ENCODE measurements at places on chromosomes 4 and X.

DNA sequence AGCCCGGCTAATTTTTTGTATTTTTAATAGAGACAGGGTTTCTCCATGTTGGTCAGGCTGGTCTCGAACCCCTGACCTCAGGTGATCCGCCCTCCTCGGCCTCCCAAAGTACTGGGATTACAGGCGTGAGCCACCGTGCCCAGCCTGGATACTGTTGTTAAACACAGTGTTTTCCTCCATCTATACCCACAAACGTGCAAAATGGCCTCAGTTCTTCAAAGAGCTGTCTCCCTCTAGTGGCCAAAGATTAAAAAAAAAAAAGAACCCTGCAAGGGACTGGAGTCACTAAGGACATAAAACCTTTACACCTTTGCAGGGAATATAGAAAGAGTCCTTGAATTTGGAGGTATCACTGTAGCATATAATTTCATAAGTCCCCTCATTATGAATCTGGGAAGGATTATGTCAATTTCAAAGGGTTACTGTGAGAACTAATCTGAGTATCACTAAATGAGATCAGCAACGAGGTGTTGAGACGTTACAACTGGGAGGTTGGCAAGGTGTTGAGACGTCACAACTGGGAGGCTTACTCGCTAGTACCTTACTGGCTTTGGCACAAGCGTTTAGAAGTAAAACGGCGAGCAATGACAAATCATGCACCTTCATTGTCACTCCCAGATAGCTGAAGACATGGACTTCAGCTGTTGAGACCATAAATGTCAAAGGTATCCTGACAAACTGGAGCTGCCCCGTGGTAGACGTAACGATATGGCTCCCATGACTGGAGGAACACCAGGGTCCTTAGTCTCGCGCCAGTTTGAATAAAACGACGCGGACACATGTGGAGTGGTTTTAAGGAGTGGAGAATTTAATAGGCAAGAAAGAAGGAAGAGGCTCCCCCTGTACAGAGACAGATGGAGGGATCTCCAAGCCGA, 33.4 kb upstream of the ENPP6 start:
- DNase-seq, result no peak

DNA sequence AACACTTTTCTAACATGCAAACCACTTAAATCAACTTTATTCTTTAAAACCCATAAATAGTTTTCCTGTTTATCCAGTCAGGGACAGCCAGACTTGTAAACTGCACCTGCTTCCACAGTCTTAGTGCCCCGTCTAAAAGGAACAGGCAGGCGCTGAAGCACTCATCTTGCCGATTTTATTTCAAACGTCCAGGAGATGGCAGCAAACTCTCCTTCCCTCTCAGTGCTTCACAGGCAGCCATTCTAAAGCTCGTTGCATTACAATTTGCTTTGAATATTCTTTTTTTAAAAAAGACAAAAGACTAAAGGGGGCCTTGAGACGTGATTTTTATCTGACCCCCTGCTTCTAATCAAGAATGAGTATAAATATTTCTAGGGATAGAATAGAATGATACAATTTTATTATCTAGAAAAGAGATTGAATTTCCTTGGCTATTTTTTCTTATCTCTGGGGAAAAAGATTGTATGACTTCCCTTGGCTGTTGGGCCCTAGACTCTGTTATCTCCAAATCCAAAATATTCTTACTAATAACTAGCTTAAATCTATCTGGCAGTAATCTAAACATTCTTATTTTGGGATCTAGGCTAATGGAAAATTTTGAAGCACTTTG, 93.6 kb upstream of the MYOZ2 start:
- DNase-seq, result no peak

DNA sequence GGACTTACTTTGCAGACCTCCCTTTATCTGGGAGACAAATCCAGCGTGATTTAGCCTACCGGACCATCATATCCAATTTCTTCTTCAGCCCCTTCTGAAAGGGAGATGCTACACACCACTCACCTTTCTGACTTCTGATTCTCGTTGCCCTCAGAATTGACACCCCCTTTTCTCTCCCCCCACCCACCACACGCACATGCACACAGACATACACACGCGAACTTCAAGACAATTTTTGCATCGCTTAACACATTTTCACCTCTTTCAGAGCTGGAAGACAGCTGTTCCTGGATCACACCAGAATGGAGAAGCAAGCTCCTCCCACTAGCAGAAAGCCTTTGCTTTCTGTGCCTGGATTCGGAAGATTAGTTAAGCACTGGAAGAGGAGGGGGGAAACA, 1.0 kb upstream of the SNCA start:
- DNase-seq, result no peak

- DNase-seq, result peak; percentile 2
Observed at GRCh38 chrX:41922431-41923151, 763 bp downstream of the CASK start.

- peak; percentile 50 for DNase-seq
Observed at GRCh38 chrX:34656842-34657725, at the start of gene TMEM47. TSS of gene TMEM47 (minus strand) at chrX:34657285. CDS start at chrX:34657029, 256 bp downstream.

GRCh38 chrX:107355533-107355932, 93.9 kb upstream of the FRMPD3 start:
- DNase-seq, result no peak

DNA sequence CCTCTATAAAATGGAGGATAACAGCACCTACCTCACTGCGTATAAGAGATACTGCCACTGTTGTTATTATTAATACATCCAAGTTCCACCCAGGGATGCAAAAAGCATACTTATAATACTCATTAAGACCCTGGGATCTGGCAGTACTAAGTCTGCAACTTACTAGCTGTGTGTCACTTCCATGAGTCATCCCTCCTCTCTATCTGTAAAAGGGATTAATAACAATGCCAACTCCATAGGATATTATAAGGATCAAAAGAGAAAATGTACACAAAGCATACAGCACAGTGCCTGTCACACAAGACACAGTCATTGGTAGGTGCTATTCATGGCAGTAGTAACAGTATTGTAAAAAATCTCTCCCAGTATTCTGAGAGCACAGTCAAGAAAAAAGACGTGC, 216.7 kb downstream of the HS6ST2 start:
- DNase-seq, result no peak

- no peak for DNase-seq
Observed at GRCh38 chr4:130044788-130045531, 949.0 kb downstream of the C4orf33 start.

DNA sequence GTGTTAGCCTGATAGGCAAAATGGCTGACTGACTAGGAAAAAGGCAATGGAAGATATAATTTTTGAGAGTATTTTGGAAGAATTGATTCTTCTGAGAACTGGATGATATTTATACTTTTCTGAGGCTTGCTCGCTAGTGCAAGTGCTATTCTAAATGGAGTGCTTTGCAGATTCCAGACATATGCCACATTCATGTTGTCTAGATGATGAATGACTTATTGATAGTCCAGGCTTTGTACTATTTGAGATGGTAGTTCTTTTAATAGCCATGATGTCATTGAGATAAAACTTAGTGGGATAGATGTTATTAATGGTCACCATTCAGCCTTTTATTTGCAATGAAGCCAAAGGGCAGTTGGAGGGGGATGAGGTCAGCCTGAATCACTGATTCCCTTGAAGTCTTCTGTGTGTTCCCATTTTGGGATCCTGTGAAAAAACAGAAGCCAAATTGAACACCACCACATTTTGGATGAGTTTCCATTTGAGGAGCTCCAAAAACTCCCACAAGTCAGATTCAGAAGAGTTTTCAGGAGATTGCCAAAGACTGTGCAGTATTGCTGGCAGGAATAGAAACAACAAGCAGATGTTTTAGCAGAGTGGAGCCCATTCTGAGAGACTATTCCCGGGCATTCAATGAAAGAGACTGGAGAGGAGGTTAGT, 184.1 kb downstream of the IL1RAPL2 start:
- no peak for DNase-seq
